ENCODE measurements at places on chromosomes 12 and 14.

- DNase-seq, result no peak
Measured at GRCh38 chr12:92493816-92494215, 209.0 kb upstream of the PLEKHG7 start.

- DNase-seq, result no peak
Measured at GRCh38 chr12:88417531-88417930, 162.7 kb downstream of the KITLG start.

DNA sequence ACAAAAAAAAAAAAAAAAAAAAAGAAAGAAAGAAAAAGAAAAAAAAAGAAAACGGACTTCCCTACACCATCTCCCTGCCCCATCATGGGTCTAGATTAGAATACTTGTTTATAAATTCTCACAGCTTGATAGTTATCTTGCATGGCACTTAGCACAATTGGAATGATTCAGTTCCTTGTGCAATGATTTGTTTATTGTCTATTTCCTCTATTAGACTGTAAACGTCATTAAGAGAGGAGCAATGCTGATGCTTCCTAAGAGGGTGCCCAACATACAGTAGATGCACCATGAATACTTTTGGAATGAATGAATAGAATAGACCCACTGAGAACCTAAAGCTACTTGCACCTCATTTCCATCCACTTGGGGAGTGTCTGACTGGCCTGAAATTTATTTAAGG lies 40.8 kb downstream of the PAX9 start:
- no peak for DNase-seq

- DNase-seq, result no peak
Measured at GRCh38 chr12:92756898-92757596, 54.3 kb downstream of the PLEKHG7 start.

- DNase-seq, result no peak
Measured at GRCh38 chr12:9179781-9180180, 28.4 kb downstream of the PZP start.

DNA sequence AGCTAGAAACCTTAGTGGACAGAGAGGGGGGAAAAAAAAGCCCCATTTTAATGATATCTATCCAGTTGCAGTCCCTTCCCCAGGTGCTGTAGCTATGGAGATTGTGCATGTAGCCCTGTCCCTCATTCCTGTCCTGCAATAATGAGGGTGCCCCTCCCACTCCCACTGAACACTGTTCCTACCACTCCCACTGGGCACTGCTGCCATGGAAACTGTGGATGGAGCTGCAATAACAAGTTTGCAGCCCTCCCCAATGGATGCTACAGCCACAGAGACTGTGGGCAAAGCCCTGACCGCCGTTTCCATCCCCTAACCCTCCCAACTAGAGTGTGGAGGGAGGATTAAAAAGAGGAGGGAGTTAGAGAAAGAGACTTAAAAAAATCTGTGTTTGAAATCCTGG lies 238.3 kb downstream of the FUT8 start:
- no peak for DNase-seq

DNA sequence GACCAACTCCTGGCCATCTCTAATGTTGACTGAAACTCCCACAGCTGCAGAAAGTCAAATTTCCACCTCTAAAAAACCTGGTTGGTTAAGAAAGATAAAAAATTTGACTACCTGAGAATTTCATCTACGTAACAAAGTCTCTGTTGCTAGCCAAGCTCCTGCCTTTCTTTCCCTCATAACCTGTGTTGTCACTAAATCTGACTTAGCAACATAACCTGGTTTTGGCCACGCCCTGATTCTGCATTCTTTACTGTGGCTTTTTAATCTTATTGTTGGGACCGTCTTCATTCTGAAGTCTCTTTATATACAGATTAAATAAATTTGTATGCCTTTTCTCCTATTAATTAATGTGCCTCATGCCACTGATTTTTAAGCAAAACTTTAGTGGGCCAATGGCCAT lies 16.1 kb upstream of the CD69 start:
- no peak for DNase-seq

DNA sequence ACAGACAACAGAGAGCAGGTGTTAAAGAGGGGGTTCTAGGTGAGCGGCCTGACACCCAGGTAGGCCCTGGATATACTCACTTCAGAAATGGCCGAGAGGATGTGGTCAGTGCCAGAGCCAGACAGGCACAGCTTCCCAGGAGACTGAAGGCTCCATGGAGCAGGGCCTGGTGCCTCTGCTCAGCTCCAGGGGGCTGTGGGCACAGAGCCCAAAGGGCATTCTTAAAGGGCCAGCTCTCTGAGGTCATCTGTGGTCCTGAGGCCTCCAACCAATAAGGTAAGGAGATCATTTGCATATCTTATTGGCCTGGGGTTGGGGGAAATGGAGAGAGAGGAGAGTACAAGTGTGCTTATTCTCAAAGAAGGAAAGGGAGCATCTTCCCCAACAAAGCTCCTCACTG lies 9.7 kb upstream of the PCK2 start:
- no peak for DNase-seq

- peak; percentile 68 for DNase-seq
Measured at GRCh38 chr14:58749066-58749669, 111.4 kb downstream of the DACT1 start.

GRCh38 chr12:41950455-41950854 lies 194.2 kb downstream of the GXYLT1 start:
- no peak for DNase-seq

DNA sequence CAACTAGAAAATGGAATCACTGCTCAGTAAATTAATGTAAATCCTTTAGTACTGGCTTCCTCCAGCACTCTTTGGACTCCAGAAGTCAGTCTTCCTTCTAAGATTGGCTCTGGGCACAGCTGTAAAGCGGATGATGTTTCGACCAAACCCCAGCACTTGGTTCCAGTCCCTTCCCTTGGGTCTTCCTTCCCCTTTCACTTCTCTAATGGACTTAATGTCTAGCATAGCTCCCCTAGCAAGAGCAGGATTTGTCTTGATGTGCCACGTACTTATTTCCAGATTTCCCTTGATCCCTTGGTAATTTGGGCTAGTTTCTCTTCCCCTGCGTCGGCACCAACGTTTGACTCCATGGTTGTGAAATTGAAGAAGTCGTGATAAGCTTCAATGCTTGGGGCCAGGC lies 28.3 kb downstream of the C12orf75 start:
- DNase-seq, result no peak

GRCh38 chr14:93970585-93970964 lies 5.8 kb downstream of the ASB2 start:
- DNase-seq, result peak; percentile 23

DNA sequence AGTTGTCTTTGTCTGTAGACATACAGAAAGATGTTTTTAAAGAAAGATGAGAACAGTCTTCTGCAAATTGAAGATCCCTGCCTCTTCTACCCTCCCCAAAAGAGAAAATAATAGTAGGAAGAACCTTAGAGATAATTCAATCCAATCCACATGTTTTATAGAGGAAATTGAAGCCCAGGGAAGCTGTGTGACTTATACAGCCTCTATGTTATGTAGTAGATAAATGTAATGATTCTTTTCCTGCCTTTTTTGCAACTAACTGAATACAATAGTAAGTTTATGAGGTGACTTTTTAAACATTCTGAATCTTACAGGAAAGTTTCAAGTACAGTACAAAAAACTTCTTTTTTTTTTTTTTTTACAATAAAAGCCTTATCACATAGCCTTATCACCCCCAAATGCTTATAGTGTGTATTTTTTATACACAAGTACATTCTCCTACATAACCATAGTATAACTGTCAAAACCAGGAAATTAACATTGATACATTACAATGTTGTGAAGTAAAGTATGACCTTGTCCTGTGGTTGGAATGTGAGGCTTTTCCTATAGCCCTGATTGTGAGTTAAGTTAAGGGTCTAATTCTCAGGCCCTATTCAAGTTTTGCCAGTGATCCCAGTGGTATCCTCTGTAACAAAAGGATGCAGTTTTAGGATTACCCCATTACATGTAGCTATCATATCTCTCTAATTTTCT lies 94.4 kb downstream of the FIGNL2 start:
- DNase-seq, result no peak

- DNase-seq, result no peak
Measured at GRCh38 chr12:119634743-119635142, 33.2 kb upstream of the PRKAB1 start.

GRCh38 chr12:91913651-91914050 lies 232.0 kb downstream of the BTG1 start:
- no peak for DNase-seq

- DNase-seq, result no peak
Measured at GRCh38 chr14:54435500-54435981, 5.6 kb downstream of the CNIH1 start.

DNA sequence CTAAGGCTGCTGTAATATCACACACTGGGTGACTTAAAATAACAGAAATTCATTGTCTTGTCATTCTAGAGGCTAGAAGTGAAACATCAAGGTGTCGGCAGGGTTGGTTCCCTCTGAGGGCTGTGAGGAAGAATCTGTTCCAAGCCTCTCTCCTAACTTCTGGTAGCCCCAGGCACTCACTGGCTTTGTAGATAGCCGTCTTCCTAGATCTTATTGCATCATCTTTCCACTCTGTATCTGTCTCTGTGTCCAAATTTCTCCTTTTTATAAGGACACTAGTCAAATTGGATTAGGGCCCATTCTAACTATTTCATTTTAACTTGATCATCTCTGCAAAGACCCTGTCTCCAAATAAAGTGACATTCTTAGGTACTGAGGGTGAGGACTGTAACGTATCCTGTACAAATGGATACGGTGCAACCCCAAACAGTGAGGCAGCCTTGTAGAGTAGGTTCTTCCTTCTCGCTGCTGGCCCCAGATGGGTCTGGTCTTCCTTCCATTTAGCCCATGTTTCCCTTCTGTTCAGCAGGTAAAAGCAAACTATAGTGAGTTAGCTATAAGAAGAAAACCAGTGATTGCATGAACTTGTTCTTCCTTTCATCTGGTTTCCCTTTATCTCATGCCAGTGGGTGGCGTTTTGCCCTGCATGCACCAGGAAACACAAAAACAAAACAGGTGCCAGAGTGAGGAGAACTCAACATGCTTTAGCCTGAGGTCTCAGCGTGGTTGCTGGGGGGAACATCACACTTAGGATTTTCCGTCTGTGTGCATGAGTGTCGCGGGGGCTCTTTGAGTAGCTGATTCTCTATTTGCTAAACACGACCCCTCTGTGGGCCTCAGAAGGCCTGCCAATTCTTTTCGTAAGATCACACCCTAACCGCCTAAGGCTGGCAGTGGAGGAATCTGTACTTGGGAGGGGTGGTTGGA lies 19.5 kb downstream of the TTC9 start:
- DNase-seq, result no peak

DNA sequence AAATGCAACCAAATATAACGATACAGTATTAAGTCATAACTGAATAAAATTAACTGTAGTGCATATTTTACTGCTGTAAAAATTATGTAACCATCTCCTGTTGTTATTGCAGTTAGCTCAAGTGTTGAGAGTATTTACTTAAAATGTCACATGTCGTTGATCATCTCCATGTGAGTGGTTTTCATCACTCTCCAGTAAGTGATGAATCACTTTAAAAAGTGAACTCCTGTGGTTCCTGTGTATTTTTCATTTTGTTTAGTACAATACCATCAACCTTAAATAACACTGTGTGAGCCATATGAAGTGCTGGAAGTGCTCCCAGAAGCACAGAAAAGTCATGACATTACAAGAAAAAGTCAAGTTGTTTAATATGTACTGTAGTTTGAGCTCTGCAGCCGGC lies 104.7 kb upstream of the SLCO1B1 start:
- DNase-seq, result no peak

DNA sequence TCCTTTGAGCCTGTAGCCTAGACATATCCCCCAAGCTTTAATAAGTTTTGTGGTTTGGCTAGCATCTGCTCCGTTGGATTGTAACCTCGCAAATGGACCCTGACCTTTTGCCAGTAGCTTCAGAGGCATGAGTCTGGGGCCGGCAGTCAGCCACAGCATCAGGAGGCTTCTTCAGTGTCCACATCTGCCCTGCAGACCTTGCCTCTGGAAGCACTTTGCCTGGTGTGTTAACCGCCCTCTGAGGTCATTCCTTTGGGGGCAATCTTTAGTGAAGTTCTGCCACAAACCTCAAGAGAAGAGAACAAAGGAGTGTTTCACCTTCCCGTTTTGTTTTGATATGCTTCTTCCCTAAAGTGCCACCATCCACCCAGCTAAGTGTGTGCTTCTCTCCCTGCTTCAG lies 71.4 kb downstream of the GNS start:
- DNase-seq, result no peak

DNA sequence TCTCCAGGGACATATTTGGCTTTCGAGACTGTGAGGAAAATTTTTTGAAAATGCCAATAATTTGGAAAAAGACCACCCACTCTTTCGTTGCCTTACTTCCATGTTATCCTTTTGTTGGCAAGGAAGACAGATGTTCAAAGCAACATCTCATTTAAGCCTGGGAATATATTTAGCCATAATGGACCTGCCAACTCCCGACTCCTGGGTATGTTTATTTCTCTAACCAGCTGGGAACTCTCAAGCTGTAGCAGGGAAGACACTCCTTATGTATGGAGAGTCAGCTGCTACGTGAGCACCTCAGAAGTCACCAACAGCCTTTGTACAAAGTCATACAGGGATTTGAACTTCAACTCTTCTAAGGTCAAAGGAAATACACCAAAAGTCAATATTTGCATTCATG lies 96.5 kb upstream of the DAAM1 start:
- no peak for DNase-seq

- DNase-seq, result no peak
Measured at GRCh38 chr12:95611676-95612309, 60.5 kb upstream of the USP44 start.

- no peak for DNase-seq
Measured at GRCh38 chr14:56195223-56195622, 77.0 kb downstream of the PELI2 start.

DNA sequence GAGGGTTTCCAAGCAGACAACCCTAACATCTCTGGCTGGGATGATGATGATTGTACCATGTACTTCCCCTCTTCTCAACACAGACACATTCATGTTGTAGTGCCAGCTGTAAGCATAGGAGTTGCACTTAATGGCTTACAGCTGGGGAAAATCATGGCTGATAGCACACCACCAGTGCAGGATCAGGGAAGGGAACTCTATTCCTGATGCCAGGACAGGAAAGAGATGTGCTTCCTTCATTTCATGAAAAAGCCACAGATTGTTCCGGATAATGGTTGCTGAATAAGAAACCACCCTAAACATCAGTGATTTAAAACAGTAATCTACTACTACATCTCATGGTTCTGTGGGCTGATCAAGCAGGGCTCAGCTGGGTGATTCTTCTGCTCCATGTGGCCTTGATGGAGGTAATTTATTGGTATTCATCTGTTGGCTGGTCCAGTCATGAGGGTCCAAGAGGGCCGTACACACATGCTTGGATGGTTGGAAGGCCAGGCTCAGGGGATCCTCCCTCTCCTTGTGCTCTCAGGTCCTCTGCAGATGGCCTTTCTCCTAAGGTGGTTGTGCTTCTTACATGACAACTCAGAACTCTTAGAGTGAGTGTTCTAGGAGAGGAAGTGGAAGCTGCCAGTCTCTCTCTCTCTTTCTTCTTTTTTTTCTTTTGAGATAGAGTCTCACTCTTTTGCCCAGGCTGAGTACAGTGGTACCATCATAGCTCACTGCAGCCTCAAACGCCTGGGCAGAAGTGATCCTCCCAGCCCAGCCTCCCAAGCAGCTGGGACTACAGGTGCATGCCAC lies 16.5 kb downstream of the TRAF3 start:
- no peak for DNase-seq
